ENCODE measurements at places on chromosomes 11 and 22.

GRCh38 chr11:111120161-111120560, 125.4 kb upstream of the POU2AF2 start:
- DNase-seq, result no peak

DNA sequence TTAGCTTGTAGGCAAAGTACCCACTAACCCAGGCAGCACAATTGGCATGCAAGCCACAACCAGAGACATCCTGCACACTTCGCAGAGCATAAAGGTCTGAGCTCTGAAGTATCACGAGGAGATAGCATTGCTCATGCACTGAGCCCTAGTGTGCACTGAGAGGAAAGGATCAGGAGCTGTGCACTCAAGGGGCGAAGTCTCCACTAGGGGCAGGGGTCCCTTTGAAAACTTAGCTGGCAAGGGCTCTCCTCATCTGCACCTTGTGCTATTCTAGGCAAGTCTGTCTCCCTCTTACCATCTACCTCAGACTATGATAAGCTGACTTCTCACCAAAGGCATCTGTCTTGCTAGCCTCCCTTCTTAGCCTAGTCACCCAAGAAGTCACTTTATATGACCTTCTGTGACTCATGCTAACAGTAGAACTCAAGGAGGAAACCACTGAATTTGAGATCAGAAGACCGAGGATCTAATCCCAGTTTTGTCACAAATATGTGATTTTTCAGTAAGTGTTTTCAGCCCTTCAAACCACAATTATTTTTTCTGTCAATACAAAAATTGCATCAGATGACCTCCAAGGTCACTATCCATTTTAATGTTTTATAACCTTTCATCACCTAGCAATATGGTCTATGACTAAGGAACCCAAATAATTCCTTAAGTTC, 1078.0 kb downstream of the NTM start:
- no peak for DNase-seq

DNA sequence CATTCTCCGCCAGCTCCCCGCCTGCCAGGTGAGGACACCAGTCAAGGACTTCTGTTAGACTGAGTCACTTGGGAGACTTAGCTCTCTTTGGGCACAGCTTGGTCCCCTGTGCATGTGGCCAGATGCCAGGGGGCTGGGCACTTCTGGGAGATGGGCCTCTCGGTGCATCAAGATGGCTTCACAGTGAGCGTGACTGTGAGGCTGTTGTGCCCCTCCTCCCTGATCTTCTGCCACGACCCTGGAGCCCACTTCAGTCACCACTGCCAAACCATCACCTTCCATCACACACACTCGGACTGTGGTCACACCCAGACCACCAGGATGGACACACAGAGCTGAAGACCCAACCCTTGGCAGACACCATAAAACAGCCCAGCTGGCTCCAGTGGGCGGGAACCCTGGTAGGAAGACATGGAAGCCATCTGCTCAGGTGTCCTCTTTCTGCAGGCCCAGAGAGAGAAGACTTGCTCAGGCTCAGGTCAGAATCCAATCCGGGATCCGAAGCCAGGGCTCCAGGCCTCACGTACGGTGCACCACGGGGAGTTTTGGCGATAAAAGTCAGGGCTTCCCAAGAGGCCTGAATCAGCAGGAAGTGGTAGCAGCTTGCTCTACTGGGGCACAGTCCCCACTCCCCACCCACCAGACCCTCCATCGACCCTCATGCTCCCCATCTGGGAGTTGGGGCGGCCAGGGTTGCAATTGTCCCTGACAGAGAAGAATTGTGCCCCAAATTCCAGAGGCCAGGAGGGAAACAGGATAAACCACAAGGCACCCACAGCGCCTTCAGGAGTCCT, 29.8 kb upstream of the CD5 start:
- no peak for DNase-seq

DNA sequence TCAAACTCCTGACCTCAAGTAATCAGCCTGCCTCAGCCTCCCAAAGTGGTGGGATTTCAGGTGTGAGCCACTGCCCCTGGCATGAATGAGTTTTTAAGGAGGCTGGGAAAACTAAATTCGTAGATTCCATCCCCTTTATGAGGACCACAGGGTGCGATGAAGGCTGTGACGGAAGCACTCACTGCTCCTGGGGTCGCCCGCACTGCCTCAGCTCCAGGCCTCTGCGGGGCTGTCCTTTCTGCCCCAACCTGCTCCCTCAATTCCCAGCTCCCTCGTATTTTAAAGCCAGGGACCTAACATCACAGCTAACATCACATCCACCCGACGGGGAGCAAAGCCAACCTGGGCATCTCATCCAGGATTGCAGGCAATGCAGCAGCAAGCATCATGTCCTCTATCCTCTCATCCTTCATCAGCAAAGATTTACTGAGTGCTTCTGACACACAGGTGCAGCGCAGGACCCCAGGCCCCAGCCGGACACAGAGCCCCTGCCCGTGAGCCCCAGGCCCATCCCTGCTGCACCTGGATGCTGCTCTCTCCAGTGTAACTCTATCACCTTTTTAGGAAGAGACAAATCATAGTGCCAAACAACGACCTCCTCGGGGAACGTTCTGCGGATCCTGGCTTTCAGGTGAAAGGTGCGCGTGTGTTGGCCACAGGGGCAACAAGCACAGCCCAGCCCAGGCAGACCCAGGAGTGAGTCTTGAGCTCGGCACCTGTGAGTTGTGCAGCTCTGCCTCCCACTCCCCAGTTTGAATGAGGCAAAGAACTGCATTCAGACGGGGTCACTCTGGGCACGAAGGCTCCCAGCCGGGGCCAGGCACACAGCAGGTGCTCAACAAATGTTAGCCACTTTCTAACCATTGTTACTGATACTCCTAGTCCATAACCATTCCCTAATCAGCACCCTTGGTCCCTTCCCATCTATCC, 134.3 kb downstream of the CRYBB2 start:
- DNase-seq, result no peak

DNA sequence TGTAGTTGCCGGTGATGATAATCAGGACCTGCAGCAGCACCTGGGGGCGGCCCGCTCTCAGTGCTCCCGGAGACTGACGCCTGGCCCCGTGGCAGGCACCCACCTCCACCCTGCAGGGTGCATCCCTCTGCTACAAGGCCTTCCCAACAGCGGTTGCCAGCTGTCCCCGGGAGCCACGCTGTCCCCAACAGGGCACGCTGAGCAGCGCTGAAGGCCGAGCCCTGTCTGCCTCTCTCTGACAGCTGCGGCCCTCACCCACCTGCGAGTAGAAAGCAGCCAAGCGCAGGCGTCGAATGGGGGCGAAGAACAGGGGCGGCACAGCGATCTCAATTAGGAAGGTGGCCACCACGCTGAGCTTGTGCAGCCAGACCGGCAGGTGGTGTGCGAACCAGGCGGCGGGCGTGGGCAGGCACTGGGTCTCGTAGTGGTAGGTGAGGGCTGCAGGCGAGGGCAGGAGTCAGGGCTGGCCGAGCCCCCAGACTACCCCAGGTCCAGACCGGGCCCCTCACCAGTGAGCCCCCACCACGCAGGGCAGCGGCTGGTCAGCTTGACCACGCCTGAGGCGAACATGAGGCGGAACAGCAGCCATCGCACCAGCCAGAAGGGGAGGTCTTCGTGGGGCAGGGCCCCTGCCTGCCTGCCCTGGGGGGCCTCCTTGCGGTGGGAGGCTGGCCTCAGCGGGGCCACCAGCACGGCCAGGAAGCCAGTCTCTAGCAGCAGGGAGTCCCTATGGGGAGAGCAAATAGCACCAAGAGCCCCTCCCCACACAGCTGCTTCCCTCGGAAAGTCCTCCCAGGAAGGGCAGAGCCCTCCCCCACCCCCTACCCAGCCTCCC, 1.5 kb downstream of the LMF2 start:
- no peak for DNase-seq

DNA sequence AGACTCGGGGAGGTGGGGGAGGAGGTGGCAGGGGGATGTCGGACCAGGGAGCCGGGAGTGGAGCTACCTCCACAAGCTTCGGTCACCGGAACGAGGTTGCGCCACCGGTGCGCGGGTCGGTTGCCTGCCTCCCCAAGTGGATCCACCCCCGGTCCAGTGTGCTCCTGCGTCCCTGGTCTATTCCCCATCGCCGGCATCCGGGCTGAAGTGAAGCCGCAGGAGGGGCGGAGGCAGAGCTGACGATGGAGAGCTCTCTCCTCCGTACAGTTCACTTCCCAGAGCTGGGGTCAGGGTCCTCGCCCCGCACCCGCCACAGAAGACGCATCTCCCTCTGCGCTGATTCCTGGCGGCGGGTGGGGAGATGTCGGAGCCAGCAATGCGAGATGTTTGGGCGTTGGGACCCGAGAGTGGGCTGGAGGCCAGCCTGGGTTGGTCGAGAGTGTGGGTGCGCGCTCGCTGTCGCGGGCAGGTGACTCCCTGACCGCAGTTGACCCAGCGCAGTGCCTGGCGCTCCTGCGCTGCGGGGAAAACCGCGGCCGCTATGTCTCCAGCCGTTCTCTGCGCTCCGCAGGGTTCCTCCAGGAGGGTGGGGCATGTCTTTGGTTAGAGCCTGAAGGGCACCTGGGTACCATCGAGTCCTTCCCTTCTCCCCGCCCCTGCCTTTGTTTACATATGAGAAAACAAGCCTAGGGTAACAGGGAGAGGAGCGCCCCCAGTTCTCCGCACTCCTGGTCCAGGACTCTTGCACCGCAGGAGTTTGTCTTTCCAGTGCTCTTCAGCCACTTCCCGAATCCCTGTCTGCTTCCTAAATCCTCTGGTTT, 1.7 kb downstream of the C11orf96 start:
- no peak for DNase-seq

- no peak for DNase-seq
Measured at GRCh38 chr11:105227363-105227762, 87.8 kb upstream of the CARD18 start.

- no peak for DNase-seq
Measured at GRCh38 chr11:35463331-35463751, 44.0 kb upstream of the SLC1A2 start.

DNA sequence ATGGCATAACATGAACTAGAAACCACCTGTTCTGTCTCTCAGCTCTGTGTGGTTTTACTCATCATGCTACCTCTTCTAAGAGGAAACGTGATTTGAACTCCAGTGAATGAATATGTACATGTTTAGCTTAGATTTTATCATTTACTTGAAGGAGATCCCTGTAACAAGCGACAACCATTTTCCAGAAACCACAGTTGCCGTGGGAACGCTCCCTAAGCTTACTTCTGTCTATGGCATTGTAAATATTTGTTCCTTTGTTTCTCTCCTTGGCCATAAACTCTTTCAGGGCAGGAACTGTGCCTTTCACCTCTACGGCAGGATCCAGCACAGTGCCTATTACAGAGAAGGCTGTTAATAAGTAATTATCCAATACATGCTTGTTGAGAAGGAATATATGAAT, 17.1 kb upstream of the TPH1 start:
- no peak for DNase-seq

DNA sequence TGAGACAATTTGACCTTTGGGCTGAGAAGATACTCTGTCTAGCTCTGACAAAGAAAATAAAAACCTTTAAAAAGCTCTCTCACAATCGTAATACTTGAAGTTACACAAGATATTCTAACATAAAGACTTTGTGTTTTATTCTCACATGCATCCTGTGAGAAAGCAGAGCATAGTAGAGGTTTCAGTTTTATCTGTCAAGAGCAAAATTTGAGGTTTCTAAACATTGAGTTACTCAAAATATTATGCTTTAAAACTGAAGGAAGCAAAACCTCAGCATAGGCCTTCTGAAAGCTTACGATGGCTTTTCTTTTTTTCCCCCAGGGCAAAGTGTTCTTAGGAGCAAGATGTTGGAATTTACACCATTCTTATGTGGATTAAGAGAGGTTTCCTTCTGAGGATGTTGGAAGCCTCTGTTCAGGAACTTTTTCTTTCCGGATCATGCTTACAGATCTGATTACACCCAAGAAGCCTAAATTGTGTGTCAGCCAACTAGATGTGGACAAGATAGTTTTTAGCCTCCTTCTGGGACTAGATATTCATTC, 15.0 kb upstream of the OR51M1 start:
- DNase-seq, result no peak

GRCh38 chr11:35223371-35223796, 84.4 kb downstream of the CD44 start:
- DNase-seq, result no peak

GRCh38 chr11:130203766-130204702, 44.5 kb downstream of the ST14 start:
- no peak for DNase-seq

All from activated CD4-positive, alpha-beta T cell treated with anti-CD3 and anti-CD28 coated beads for 4 hours (primary cell).